Hippocampal formation (tissue), 2 donors: ENCODE measurements at places on chromosomes 3 and 15.

DNA sequence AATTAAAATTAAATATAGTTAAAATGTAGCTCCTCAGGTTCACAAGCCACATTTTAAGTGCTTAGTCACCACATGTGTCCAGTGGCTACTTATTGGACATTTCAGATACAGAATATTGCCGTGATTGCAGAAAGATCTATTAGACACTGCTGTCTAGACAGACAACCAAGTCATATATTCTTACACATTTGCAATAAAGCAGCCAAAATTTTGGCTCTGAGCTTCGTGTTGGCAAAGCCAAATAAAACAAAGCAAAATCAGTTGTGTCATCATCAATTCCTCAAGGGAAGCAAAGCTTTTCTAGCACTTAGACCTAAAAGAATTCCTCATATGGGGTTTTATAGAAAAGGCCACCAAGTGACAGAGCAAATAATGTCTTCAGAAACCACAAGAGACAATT lies 193.1 kb upstream of the LPP start:
- DNase-seq: no peak

- no peak for DNase-seq
Measured at GRCh38 chr15:77720173-77720572, 87.5 kb upstream of the LINGO1 start.

DNA sequence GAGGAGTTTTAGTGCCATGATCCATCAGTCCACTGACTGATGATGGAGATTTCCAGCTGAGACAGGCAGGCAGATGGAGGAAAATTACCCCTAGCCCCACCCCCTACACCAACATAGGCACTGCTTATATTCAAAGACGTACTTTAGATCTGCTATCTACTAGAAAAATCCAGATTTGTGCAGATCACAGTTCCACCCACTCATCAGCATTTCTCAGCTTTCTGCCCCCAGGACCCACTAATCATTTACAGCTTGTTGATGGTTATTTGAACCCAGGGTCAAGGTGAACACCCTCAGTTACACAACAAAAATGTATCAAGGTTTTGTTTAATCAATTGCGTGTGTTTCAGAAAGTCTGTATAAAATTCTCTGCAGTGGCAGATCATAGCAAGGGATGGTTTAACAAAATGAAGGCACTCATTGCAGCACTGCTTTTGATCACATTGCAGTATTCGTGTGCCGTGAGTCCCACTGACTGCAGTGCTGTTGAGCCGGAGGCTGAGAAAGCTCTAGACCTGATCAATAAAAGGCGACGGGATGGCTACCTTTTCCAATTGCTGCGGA lies at the start of gene HRG:
Gene HRG (plus strand): TSS at position 390 of the 564 bp plus-strand sequence. CDS start 18 bp downstream, at position 408.
- DNase-seq: no peak

- no peak for DNase-seq
Measured at GRCh38 chr3:171245796-171246765, 214.1 kb downstream of the TNIK start.

GRCh38 chr3:119184796-119185570 lies 11.6 kb downstream of the UPK1B start:
- DNase-seq: no peak

DNA sequence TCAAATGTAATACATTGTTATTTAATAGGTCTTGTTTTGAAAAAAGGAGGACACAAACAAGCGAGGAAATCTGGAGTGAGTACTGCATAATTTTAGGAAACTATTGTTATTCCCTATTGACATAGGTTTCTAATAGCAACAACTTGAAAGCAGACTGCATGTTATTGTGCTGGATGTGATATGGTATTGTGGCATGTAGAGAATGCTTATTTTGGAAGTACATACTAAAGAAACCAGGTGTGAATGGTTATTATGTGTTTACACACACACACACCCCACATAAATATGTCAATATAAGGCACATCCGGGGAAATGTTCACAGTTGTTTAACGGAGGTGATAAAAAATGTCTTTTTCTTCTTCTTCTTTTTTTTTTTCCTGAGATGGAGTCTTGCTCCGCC lies 5.9 kb upstream of the MORF4L1 start:
- no peak for DNase-seq

DNA sequence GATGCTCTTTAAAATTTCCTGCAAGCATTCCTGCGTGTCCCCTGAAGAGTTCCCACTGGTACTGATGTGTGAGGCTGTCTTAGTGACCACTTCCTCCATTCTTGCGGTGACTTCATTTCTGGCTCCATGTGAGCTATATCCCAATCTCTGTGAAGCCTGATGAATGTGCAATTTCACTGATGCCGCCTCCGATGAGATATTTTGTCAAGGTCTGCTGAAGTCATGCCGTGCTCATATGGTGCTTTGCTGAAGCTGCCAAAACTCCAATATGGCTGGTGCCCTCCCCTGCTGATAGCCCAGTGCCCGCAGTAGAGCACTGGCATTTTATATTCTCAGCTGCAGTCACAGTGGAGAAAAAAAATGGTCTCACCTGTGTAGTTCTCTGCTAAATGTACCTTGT lies 271.5 kb downstream of the EFHB start:
- DNase-seq: no peak

DNA sequence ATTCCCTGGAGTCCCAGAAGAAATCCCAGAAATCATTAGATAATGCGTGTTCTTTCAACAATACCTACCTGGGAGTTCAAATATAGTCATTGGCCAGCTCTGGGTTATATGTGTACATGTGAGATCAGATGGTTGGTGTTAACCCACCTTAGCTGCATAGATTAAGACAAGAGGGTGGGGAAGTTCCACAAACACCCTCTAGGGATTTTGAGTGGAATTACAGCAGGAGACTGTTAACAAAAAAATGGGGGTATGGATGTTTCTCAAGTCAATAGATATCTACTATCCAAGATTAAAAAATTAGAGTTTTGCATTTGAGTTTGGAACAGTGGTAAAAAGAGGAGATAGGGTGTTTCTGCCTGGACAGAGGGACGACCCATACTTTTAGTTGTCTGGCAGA lies 282.5 kb upstream of the CNTN3 start:
- DNase-seq: no peak

- DNase-seq: no peak
Measured at GRCh38 chr3:144272680-144273079, 301.1 kb downstream of the DIPK2A start.

GRCh38 chr3:106729481-106729880 lies 647.8 kb upstream of the CCDC54 start:
- DNase-seq: no peak

GRCh38 chr15:40054855-40055575 lies 16.0 kb upstream of the SRP14 start:
- no peak for DNase-seq

GRCh38 chr3:96986241-96986640 lies 171.8 kb downstream of the EPHA6 start:
- DNase-seq: no peak

GRCh38 chr3:42991341-42992315 lies 12.5 kb downstream of the GASK1A start:
- peak; percentile 52 for DNase-seq

DNA sequence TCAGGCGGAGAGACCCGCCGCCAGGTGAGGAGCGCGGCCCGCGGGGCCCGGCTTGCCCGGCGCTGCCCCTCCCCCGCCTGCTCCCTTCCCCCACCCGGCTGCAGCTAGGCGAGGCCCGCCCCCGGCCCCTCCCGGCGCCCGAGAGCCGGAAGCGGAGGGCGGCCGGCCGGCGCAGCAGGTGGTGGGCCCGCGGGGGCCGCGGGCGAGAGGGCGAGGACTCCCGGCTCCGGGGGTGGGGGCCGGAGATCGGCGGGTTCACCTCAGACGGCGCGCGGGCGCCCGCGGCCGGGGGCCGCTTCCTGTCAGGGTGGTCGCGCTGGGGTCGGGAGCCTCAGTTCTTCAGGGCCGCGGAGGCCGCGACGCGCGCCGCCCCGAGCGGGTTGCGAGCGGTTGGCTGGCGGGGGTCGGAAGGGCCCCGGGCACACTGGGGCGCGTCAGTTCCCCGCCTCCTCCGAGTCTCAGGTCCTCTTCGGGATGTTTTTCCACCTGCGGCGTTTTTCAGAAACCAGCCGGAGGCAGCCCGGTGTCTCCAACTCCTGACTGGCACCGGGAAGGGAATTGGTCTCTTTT lies 395 bp downstream of the ZFAND6 start:
- no peak for DNase-seq

- peak; percentile 57 for DNase-seq
Measured at GRCh38 chr15:77580996-77581682, 51.6 kb downstream of the LINGO1 start.

DNA sequence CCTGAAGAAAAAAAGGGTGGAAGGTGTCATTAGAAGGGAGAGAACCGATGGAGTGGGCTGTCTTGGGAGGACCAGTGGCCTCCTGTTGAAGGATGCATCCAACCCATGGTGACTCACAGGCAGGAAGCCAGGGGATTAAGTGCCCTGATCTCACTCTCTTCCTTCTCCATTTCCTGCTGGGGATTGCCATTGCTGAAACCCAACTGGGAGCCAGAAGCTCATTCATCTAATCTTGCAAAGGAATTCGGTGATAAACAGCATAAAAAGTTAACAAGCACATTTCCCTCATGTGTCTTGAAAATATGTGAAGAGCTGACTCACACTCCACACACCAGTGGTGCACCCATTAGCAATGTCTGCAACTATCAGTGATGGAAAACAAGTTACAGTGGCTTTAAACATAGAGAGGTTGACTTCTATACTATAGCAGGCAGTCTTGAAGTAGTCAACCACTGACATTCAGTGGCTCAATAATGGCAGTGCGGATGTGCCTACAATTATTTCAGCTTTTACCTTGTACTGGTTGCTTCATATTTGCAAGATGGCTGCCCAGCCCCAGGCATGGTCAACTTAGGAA lies 12.8 kb upstream of the CSRNP1 start:
- no peak for DNase-seq

DNA sequence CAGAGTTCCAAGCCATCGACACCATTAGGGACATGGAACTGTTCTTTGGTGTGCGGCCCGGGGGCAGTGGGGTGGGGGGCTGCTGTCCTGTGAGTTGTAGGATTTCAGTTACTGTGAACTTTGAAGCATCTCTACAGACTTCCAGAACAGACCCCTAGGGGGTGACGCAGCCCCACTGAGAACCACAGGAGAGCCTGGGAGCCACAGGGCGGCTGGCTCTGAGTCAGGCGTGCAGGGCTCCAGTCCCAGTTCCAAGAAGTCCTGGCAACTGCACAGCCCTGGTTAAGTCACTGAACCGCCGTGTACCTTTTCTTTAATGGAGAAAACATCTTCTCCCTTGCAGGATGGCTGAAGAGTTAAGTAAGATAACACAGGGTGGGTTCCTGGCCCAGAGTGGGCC lies 23.5 kb upstream of the LRTM1 start:
- DNase-seq: peak; percentile 55

DNA sequence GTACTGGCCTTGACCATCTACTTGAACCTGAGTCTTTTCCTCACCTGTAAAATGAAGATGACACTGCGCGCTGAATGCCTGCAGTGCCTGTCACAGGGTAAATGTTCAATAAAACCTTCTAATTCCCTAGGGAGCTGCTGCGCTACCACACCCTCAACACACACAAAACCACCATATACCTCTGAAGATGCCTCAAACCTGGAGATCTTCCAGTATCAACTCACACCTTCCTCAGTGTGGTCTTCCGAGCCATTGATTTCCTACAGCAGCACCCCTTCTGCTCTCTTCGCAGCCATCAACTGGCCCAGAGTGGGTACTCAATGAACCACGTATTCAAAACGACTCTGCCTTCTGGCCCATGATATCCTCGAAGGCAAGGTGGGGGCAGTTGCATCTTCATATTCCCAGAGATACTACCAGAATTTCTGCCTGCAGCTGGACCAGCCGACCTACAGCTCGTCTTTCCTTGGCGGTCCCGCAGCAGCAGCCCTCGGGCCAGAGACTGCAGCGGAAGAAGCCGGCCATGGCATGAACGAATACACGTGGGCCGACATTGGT lies 695 bp downstream of the RPL32 start:
- no peak for DNase-seq
